ENCODE measurements at places on chromosomes 1 and 21. TPM values are rescaled to one million over a fixed set of nuclear protein-coding genes. Genes with fewer than 3 reads are reported as not detected.

DNA sequence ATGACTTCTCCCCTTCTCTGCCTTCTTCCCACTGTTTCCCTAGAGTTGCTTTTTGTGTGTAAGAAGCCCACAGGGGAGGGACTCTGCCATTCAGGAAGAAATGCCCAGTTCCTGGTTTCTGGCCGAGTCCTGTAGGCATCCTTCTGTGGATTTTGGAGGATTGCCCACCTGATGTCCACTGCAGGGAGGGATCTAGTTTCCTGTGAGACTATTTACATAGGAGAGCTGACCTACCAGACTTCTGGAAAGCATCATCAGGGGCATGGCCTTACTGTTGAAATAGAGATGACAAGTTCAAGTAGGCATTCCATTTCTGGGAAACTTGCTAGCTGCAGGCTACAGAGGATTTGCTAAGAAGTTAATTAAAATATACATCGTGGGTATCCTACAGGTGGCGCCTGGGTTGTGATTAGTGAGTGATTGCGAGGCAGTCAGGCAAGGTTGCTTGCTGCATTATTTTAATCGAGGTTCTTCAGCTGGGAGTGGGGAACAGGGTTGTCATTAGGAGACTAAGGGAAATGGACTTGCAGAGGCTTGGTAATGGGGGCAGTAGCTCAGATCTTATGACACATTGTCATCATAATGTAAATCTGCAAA, 148.7 kb downstream of the HHAT start:
- DNase-seq, result no peak

DNA sequence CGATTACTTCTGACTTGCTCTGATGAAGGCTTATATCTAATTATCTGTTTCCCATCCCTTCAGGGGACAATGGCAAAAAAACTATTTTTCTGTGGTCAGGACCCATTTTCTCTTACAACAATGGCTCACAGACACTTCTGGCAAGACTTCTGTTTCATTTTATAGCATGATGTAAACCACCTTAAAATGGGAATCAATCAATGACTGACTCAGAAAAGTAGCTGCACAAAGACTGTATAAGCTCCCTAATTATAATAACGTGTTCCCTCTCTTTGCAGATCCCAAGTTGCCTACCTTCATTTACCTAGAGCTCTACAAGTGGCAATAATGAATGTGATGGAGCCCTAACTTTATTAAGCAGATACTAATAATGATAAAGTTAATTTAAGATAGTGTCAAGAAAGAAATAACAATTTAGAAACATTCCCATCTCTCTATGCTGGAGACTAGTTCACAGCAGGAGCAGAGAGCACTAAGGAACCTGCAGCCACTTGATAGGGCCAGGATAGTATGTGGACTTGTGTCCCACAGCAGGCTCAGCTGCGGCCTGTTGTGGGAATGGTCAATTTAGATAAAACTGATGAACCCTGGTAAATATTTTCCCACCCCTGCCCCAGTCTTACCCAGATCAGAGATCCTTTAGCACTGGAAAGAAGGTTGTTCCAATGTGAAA, 538 bp downstream of the GBP2 start:
- DNase-seq, result no peak

DNA sequence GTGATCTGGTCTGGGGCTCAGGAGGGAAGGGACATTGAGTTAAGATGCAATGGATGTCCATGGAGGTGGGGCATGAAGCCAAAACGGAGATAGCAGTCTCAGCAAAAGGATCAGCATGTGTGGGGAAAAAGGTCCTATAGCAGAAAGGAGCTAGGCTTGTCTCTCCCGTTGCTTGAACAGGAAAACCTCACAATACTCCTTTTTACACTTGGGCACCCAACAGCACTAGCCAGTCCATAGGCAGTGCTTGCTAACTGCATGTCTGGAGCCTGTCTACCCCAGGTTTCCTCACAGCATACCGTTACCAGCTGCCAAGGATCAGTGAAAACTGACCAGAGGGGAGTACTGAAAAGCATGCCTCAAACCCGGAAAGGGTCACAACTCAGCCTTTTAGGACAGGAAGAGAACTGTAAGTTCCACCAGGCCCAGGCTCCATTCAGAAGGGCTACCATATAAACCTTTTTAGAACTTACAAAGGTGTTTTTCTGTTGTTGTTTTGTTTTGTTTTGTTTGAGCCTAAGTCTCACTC, 78.6 kb downstream of the JAK1 start:
- DNase-seq, result no peak

- DNase-seq, result no peak
These were observed 20.0 kb downstream of the NOL9 start for GRCh38 chr1:6534248-6534822.

CCDC185 gene
- total RNA-seq, result not detected

GRCh38 chr1:150826299-150826698, 18.2 kb upstream of the CTSK start:
- no peak for DNase-seq

ADGRL4 gene
- 23.5 TPM for total RNA-seq

LRRC7 gene
- not detected for total RNA-seq

IRF6 gene
- total RNA-seq, result 15.8 TPM

PLA2G2A gene
- total RNA-seq, result 0.76 TPM

GRCh38 chr1:32361674-32362473, 411 bp downstream of the FAM229A start:
- peak; percentile 91 for DNase-seq

DNA sequence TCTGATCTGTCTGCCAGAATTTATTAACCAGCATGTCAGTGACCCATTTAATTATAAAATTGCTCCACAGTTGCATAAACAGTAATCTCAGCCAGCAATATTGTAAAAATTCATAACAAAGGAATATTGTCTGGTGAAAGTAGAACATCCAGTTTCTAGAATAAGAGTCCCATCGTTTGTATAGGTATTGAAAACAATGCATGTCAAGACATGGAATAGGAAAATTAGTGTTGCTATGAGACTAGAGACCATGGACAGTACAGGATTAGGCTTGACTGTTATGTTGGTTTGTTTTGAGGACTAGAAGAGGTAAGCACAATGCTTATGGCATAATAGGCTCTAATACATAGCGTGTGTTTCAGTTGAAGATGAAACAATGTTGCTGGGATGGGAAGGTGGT, 37.1 kb downstream of the ATF6 start:
- no peak for DNase-seq

DNA sequence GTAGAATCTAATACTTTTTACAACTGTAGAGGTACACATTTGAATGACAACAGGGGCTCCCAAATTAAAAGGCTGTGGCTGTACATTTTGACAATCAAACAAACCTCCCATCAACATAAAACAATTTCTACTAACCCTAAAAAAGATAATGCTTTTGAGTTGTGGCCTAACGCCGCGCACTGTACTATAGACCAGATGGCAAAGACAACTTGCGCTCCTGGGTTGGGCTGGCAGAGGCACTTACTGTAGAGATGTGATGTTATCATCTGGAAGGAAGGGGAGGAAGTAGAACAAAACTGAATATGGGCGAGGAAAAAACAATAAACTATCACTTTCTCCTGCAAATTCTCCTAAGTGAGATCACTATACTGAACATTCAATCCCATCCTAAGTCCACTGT, 26.1 kb downstream of the SPRTN start:
- no peak for DNase-seq

DNA sequence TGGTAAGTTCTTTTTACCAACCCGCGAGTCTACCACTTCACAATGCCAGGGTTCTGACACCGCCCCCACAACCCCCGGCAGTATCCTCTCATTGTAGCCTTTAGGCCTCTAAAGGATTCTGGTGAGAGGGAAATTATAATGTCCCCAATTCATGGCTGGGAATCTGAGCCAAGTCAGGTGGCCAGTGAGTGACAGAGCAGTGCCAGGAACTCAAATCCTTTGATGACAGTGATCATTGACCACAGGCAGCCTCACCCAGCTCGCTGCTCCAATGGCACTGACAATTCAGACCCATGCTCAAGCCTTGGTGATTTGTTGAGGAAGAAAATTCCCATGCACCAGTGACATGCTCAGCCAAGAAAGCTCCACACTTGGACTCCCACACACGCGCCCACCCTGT, 63.4 kb upstream of the CSF1 start:
- no peak for DNase-seq

GRCh38 chr1:29235955-29236711, at the start of gene PTPRU:
PTPRU (plus strand) TSS chr1:29236522; CDS start chr1:29236645, 123 bp downstream.
- peak; percentile 85 for DNase-seq

DNA sequence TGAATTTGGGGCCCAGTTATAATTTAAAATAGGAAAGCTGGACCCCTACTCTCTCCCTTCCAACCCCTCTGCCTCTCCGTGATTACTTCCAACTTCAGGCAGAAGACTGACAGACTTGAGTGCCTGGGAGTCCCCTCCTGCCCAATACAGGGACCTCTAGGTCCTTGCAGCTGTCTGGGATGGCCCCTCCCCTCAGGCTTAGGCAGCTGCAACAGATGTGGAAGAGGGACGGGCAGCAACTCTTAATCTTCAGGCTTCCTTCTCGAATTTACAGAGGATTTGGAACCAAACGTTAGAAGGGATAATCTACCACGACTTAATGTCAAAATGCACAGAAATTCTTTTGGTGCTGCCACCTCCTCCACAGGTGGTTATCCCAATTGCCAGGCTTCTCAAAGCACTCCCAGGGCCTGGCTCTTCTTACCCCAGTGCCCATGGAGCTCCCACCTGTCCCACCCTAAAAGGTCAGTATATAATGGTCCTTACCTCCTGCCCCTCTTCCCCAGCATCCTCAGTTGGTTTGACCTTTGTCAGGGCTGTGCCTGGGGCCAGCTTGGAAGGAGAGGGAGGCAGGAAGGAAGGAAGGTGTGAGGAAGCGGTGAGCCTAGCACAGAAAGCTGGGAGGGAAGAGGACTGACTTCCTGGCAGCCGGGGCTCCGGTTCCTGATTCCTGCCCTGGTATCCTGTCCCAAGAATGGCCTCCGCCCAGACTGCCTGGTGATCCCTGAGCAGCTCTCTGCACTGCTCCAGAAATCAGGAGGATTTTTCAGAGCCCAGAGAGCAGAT, 2.8 kb downstream of the PEA15 start:
- DNase-seq, result no peak

GPR3 gene
- 1.1 TPM for total RNA-seq

DNA sequence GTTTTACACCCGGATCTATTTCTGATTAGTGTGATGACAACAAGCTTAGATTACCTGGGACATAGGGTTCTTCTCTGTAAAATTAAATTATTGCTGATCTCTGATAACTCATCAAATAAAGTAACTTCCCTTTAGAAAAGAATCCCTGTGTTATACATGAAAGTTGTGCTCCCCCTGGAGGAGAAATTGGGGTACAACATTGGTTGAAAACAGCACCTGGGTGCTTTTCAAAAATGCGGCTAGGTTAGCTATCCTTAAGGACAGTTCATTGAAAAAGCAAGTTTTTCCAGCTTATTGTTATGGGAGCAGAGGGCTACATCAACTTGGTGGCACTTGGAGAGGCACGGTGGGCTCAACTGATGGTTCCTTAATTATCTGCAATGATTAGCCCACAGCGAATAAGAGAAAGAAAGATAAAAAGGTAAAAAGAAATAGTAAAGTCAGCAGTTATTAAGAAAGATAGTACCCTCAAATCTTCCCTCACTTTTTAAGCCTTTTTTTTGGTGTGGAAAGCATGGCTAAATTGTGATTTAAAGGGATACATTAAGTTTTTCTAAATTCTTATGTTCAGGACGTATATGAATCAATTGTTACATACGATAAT, 97.8 kb downstream of the FMN2 start:
- DNase-seq, result no peak

LCE3C gene
- total RNA-seq, result not detected

- no peak for DNase-seq
These were observed 65.5 kb upstream of the LAPTM5 start for GRCh38 chr1:30822966-30823581.

DNA sequence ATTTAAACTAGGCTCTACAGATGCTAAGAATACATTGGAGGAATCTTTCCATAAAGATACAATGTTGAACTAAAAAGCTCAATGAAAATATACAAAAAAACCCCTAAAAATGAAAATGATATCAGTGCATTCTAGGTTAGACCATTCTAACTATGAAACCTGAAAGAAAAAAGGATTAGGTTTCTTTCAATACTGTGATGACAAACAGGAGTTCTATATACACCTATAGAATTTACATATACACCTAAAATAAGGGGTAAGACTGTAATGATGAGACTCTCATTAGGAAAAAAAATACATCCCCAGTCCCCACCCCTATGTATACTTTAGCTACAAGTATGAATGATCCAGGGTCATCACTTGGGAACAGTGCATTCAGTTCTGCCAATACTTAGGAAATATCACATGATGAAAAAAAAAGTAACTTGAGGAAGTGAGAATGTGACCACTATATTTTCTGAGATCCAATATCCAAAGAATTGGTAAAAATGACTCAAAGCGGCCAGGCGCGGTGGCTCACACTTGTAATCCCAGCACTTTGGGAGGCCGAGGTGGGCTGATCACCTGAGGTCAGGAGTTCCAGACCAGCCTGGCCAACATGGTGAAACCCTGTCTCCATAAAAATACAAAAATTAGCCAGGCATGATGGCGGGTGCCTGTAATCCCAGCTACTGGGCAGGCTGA, 26.3 kb downstream of the SELENOF start:
- DNase-seq, result no peak

S100A8 gene
- 49.2 TPM for total RNA-seq

Measured in upper lobe of left lung (tissue), 6 donors.